Activated CD4-positive, alpha-beta T cell treated with anti-CD3 and anti-CD28 coated beads, Interleukin-2, amount 50 U/mL, for 24 hours (primary cell): ENCODE measurements at places on chromosomes 11 and 22.

- DNase-seq, result no peak
Measured at GRCh38 chr11:121555121-121555520, 102.4 kb upstream of the SORL1-AS1 start.

DNA sequence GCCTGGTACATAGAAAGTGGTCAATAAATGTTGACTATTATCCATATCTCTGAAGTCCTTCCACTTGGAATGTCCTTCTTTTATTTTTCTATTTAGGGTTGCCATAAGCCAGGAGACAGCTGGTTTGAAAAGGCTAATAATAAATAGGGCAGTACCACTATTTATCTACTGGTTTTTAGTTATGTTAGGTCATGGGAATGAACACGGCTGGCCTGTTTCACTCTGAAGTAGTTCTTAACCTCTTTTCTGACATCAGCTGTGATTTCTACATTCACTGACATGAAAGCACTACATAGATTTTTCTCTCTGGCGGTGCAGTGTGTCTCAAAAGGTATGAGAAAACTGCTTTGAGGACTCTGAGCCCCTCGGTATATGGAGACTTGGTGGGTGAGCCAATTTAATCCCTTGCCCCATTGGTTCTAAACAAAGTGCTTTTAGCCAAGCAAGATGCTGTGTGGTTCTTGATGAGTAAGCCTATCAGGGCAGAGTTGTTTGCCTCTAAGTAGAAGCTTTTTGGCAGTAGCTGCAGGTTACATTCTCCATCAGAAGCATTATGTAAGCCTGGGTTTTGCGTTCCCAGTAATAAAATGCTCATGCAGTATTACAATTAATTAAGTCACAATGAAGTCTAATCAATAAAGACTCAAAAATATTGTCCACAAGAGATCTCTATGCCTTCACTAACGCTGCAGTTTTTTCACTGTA lies 48.7 kb upstream of the APOA1 start:
- no peak for DNase-seq

- no peak for DNase-seq
Measured at GRCh38 chr11:108836541-108836940, 171.7 kb downstream of the DDX10 start.

- DNase-seq, result no peak
Measured at GRCh38 chr11:7462706-7463105, 22.6 kb upstream of the OLFML1 start.

- DNase-seq, result no peak
Measured at GRCh38 chr22:27670701-27671412, 130.7 kb downstream of the MN1 start.

GRCh38 chr11:131748151-131749050 lies 378.0 kb downstream of the NTM start:
- DNase-seq, result no peak

DNA sequence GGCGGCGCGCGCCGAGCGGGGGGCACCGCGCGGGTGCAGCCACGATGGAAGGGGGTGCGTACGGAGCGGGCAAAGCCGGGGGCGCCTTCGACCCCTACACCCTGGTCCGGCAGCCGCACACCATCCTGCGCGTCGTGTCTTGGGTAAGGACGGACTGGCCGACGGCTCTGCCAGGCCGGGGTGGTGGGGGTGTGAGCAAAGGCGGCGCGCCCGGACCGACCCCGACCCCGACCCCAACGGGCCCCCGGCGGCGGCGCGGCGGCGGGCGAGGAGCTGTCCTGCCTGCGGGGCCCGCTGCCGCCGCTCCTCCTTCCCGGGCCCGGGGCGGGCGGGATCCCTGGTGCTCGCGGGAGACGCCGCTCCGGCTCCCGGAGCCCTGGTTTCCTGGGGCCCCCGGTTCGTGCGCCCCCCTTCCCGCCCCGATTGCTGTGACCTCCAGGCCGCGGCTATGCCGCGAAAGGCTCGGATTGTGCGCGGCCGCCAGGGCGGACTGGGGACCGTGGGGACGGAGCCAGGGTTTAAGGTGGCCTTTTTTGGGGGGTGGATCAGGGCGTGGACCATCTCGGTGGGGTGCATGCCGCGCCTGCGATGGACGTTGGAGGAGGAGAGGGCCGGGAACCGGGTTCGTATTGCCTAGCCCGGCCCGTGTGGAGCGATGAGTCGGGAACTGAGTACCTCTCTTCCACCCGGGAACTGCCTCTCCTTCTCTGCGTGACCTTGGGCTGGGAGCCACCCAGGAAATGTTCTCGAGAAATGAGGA lies at the start of gene SYNGR1:
Gene SYNGR1, plus strand, starts transcription at position 25 of the 760 bp plus-strand sequence. Its CDS starts 20 bp downstream, at position 45.
- no peak for DNase-seq

DNA sequence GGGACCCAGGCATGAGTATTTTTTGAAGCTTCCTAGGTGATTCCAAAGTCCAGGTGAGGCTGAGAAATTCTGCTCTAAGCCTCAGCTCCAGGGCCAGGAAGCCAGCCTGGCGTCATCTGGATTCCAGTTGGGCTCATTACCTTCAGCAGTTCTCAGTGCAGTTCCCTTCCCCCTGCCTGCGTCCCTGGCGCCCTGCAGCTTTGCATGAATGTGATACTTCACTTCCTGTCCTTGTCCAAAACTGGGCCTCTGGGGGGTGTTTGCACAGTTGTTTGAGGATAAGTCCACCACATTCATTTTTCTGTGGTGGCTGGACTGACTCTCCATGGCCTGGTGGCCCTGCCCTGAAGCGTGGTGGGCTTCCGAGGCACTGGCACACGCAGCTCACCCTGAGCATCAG lies 98.1 kb downstream of the TENM4 start:
- no peak for DNase-seq

GRCh38 chr11:1748636-1749394 lies 1.6 kb downstream of the IFITM10 start:
- no peak for DNase-seq

DNA sequence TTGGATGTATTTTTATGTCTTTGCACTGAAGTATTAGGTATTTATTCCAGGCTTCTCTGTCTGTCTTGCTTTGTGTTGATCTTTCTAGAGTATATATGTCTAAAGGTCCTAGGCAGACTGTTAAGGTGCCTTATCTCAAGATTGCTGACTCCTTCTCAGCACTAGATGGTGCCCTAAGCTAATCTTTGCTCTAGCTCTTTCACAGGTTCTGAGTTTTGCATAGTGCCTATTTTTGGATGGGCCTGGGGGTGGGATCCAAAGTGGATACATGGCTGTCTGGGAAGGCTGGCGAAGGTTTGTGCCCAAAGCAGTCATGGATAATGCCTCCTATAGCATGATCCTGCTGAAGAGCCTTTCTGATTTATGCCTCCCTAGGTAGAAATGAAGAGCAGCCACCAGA lies 154.9 kb downstream of the TRPC6 start:
- no peak for DNase-seq

DNA sequence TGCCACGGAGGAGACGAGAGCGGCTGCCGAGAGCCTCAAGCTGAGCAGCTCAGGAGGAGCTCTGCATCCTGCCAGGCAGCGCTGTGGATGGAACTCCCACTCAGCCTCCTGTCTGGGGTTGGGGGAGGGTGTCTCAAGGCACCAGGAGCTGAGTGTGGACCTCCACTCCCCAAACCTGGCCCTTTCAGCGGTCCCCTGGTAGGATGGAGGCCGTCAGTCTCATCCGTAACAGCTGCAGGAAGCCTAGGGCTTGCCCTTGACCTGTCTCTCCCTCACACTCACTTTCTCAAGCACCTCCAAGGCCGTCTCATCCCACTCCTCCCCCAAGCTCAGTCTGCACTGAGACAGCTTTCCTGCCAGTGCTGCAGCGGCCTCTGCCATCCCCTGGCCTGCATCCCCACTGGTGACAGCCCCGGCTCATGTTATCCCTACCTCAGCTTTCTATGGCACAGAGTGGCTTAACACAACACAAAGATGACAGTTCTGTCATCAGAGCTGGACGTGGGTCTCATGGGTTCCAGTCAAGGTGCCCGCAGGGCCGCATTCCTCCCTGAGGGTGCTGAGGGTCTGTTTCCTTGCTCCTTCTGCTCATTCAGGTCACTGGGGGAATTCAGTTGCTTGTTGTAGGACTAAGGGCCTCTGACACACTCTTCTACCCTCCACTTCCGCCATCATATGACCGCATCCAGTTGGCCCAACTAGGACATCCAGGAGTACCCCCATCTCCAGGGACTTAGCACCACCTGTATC lies 341.9 kb upstream of the B3GAT1 start:
- DNase-seq, result no peak

GRCh38 chr11:93497596-93497995 lies 45.6 kb downstream of the SMCO4 start:
- no peak for DNase-seq

- no peak for DNase-seq
Measured at GRCh38 chr11:91078221-91078620, 855.4 kb upstream of the CHORDC1 start.

DNA sequence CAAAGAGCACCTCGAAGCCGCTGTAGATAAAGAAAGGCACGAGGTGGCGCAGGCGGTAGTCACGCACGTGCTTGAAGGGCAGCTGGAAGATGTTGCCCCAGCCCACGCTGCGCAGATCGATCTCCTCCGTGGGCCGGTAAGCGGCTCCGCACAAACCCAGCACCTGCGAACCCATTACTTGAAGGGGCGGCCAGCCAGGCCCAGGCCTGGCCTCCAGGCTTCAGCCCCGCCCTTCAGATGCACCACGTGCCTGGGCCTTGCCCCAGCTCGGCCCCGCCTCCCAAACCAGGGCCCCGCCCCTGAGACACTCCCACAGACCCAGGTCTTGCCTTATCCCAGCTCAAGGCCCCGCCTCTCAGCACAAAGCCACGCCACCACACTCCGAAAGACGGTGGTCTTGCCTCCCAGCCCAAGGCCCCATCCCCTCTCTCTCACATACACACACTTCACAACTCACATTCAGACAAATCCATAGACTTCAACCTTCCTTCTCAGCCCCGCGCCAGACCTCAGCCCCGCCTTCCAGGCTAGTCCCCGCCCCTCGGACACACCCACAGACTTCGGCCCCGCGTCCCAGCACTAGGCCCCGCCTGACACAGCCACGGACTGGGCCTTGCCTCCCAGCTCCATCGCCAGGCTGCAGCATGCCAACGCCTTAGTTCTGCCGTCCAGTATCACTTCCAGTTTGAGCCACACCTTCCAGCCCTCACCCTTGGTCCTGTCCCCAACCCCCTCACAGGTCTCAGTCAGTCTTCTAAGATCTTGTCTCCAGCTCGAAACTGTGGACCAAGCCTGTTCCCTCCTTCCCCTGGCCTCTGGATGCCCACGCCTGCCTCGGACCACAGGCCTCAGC lies 7.0 kb downstream of the UNC93B1 start:
- no peak for DNase-seq

DNA sequence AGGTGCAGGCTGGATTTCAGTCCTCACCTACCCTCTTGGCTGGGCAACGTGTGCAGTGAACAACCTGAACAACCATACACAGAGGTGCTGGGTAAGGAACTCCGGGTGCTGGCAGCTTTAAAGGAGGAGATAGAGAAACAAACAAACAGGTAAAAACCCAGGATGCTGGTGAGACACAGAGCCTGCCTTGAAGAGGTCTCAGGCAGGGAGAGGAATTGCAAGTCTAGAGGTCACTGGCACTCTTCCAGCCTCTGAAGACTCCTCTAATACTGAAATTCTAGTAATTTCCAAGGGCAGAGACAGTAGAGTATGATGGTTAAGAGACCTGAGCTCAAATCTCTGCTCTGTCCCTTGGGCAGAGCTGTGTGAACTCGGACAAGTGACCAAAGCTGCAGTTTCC lies 192.5 kb downstream of the CEP164 start:
- DNase-seq, result no peak

GRCh38 chr11:79931692-79932091 lies 490.9 kb upstream of the TENM4 start:
- DNase-seq, result no peak

- no peak for DNase-seq
Measured at GRCh38 chr11:19428206-19429002, 187.7 kb upstream of the E2F8 start.
